ENCODE measurements at places on chromosomes 7 and 10.

GRCh38 chr7:70696201-70696754, 435.7 kb upstream of the GALNT17 start:
- DNase-seq: no peak

- no peak for DNase-seq
Measured at GRCh38 chr7:40447345-40447744, 312.5 kb downstream of the SUGCT start.

GRCh38 chr10:22753786-22754185, 39.4 kb upstream of the PIP4K2A start:
- no peak for DNase-seq

DNA sequence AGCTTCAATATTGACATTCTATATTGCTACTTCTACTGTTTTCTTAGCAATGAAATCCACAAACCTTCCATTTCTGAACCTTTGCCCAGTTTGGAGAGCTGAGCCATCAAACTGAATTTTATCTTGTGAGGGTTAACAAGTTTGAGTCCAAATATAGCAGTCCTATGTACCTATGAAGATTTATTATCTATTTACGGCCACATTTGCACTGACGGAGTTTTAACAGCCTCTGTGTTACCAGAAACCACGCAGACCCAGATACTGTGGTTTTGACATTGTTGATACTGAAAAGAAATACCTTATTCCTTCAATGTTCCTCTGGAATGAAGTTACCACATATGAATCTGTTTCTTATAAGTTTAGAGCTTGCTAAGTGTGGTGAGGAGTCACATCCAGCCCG, 172.6 kb downstream of the FGFR2 start:
- DNase-seq: no peak

DNA sequence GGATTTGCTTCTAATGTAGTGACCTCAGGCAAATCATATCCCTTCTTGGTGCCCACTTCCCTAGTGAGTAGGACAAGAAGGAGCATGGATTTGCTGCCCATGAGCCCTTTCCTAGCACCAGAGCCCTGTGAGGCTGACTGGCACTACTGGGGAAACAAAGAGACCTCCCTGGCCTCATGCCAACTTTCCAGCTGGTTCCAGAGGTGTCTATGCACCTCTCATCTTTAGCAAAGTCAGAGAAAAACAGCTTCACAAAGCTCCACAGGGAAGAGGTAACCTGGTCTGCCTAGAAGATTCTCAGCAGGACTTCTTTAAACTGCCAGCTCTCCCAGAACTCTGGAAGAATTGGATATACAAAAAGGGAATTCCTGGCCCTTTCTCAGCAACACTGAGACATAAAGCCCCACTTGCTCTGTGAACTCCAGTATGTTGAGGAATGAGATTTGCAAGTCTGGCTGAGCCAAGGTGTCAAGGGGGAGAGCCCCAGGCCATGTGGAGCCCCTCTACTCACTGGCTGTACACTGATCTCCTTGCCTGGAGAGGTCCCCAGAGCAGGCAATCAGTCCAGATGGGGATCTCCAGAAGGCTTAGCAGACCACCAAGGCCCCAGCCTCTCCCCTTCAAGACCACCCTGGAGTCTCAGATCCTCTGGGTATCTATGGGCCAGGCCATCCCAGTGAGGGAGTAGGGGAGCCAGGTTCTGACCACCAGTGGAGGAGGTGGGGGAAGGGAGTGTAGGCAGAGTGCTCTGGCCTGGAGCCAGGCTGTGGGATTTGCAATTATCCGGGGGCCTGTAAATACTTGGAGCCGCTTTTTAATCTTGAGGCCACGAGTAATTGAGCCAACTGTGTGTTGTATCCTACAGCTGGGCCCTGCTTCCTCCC, 24.4 kb upstream of the RBM20 start:
- DNase-seq: no peak

GRCh38 chr10:11414314-11415038, 197.0 kb downstream of the USP6NL start:
- DNase-seq: no peak

DNA sequence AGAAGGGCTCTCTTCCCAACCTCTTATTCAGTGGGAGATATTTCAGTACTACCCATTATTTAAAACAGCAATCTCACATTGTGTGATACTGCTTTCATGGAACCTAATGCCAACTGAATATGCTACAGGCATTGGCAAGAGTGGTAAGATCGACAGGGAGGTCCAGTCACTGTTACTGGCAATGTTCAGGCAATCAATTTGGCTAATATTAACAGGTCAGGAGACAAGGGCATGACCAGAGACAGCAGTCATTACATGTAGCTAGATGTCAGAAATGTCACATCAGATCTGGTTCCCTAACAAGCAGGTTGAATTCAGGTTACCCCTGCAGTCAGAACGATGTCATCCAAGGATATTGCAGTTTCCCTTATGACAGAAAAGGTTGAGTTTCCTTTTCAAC, 129.4 kb downstream of the ARHGAP12 start:
- no peak for DNase-seq

DNA sequence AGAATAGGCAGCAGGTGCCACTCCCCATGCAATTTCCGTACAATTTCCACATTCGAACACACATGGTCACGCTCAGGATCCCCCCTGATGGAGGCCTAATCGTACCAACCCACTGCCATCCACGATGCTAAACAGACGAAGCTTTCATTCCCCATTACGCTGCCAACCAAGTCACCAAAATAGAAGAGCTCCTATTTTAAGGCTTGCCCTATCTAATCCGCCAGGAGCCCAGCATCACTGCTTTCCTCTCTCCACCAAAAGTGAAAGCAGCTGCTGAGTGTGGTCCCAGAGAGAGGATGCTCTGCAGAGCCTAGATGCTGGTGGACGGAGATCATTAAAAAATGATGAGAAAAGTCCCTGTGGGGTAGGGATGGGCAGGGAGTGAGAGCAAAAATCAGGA, 43.3 kb downstream of the HSPA12A start:
- no peak for DNase-seq

- DNase-seq: no peak
Measured at GRCh38 chr10:26696786-26697162, 727 bp upstream of the PDSS1 start.

GRCh38 chr7:45178241-45179225, 20.9 kb downstream of the RAMP3 start:
- DNase-seq: no peak

DNA sequence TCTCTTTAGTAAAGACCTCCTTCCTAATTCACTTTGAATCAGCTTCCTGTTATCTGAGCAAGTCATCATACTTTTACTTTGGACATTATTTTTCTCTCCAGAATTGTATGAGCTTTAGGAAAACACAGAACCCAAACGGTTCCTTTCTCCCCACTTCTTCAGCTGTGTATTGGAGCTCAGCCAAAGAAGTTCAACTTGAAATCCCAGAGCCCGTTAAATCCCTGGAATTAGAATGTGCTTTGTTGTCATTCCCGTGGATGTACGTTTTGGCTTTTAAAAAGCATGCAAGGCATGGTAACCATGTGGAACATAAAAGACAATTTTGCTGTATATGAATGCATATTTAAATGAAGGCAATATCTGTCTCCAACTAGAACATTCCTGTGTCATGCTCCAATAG, 46.6 kb downstream of the AGMO start:
- DNase-seq: no peak

- no peak for DNase-seq
Measured at GRCh38 chr10:45353186-45353585, 20.8 kb upstream of the ALOX5 start.

- DNase-seq: no peak
Measured at GRCh38 chr7:29987811-29988317, 1.7 kb downstream of the SCRN1 start.

GRCh38 chr10:120950051-120950561, 98.9 kb downstream of the WDR11 start:
- no peak for DNase-seq

DNA sequence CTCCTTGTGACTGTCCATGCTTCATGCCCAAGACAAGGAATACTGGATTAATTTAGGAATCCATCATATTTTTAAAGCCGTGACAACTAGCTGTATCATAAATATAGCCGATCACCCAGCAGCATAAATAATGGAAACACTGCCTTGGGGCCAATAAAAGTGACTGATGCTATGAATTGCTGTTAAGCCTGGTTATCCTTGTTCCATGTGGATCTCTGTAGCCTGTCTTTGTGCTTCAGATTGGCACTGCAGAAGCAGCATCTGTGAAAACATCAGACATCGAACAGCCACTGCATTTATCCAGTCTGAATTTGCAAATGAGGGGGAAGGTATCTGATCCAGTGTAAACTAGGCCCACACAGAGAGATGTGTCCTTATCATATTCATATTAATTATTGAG, 1181.8 kb downstream of the SORCS1 start:
- no peak for DNase-seq

GRCh38 chr10:48215486-48216203, 58.9 kb downstream of the FRMPD2 start:
- peak; percentile 28 for DNase-seq

DNA sequence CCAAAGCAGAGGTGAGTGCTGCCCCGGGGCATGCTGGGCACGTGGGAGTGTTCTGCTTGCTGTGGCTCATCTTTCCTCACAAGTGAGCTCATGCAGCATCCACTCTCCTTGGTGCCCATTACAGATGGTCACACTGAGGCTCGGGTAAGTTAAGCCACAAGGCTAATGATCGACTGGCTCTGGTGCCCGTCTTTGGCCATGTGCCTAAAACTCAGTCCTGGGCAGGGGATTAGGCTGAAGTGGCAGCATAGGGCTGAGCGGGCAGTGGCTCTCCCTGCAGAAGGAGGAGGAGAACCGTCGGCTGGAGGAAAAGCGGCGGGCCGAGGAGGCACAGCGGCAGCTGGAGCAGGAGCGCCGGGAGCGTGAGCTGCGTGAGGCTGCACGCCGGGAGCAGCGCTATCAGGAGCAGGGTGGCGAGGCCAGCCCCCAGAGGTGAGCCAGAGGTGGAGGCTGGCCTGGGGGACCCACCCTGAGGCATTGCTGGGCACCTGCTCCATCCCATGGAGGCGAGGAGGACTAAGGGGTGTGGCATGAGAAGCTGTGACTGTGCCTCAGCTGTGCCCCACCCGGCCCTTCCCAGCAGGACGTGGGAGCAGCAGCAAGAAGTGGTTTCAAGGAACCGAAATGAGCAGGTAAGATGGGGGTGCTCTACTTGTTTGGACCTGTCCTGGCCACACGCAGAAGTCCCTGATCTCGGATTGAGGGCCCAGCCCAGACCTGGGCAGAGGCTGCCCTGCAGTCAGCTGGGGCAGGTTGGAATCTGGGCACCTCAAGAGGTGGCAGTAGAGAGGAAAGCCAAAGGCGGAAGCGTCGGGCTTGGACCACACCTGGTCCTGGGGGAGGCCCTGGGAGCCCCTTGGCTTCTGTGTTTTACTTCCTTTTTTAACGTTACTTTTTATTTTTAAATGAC, 7.3 kb downstream of the PGAM2 start:
- DNase-seq: no peak

DNA sequence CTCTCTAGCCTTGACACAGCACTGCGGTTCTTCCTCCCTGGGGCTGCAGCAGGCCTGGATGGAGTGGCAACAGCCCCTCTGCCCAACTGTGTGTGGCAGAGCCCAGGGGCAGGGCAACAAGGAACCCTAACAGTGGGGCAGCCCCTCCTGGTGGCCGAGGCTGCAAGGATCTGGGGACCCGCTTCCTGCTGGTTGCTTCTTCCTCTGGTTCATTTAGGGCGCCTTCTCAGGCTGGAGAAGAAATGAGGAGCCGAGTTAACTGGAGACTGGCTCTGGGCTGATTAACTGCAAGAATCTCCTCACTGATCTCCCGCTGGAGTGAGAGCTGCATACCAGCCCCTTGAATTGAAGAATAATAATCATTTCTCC, 80.1 kb upstream of the EMX2 start:
- no peak for DNase-seq

GRCh38 chr7:46068159-46068558, 147.1 kb upstream of the IGFBP3 start:
- DNase-seq: no peak

DNA sequence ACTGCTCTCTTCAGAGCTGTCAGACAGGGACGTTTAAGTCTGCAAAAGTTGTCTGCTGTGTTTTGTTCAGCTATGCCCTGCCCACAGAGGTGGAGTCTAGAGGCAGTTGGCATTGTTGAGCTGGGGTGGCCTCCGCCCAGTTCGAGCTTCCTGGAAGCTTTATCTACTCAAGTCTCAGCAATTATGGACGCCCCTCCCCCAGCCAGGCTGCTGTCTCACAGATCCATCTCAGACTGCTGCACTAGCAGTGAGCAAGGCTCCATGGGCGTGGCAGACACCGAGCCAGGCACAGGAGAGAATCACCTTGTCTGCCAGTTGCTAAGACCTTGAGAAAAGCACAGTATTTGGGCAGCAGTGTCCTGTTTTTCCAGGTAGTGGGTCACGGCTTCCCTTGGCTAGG, 98.1 kb downstream of the SDHAF3 start:
- no peak for DNase-seq

DNA sequence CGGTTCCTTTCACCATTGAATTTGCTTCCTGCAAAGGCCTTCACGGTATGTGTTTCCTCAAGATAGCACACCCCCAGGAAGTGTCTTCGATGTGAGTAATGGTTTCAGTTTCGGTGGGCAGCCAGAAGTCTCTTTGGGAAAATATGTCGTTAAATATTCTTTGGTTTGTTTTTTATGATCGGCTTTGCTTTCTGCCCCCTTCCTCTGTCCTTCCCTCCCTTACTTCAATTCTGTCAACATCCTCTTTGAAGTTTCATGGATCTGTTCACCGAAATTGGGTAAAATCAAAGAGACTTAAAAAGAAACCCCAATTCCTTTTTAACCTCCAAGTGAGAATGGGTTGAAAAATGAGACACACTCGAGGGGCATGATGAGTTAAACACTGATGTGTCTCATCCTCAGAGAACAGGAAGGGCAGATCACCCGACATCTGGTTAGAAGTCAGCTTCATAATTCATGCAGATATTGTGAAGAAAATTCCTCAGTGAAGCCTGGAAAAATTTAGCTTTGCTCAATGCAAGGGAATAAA, 170.8 kb upstream of the HABP2 start:
- DNase-seq: no peak

DNA sequence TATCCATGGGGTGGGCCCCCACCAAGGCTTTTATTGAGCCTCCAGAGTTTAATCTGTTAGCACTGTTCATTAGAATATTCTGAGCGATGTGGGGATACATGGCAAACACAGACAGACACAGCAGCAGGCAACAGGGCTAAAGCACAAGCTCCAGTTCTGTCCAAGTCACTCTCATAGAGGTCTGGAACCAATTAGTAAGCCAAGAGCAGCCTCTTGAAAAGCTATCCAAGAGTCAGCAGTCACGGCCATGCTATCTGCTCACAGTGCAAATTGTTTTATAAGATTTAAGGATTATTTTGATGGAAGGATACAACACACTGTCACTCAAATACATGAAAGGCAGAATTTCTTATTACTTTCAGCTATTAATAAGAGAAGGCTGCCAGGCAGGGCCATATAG, 86.4 kb upstream of the DGKB start:
- no peak for DNase-seq

- no peak for DNase-seq
Measured at GRCh38 chr10:119211176-119211575, 3.8 kb downstream of the GRK5 start.

Data from NCI-H2029 treated with DMSO at 0.1 percent for 48 hours (cell line).